ENCODE measurements at places on chromosomes 11 and 22.

- DNase-seq: no peak
Measured at GRCh38 chr11:68583041-68583446, 101.3 kb upstream of the GAL start.

- no peak for DNase-seq
Measured at GRCh38 chr11:108037636-108038035, 28.9 kb downstream of the CUL5 start.

GRCh38 chr11:45386972-45387371 lies 100.8 kb upstream of the SYT13 start:
- DNase-seq: no peak

- no peak for DNase-seq
Measured at GRCh38 chr11:125036933-125037332, 26.2 kb upstream of the SLC37A2 start.

DNA sequence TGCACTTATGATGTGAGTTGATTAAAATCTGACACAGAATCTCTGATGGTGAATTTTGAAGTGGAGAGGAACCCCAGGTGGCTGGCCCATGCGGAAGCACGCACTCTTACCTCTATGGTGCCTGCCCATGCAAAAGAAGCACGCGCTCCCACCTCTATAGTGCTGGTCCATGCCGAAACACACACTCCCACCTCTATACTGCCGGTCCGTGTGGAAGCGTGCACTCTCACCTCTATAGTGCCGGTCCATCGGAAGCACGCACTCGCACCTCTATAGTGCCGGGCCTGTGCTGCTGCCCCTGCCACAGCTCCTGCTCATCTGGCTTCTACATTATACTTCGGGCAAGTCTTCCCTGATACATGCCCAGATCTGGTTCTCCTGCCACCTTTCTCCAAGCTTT lies 36.8 kb upstream of the SLC25A1 start:
- DNase-seq: no peak

DNA sequence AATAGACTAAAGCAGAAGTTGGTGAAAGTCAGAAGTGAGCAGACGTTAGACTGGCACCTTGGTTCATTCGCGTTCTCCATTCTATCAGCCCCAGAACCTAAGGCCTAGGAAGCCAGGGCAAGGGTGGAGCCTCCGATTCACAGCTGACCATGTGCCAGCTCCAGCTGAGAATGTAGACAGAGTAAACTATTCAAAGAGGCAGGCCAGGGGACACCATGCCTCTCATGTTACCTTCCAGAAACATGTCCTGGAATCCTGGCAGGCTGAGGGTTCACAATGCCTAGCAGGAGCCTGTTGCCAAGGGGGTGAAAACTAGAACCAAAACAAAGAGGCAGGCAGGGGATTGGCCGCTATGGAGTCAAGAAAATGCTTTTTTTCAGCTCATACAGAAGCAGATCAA lies 224.4 kb upstream of the POU2AF2 start:
- no peak for DNase-seq

- DNase-seq: no peak
Measured at GRCh38 chr11:105490333-105490732, 119.5 kb upstream of the GRIA4 start.

Measured in stimulated activated CD8-positive, alpha-beta memory T cell treated with anti-CD3 and anti-CD28 coated beads, Interleukin-4, amount 100 ng/mL, for 4 hours (primary cell).